ENCODE measurements at places on chromosomes 4 and X. TPM values are rescaled to one million over a fixed set of nuclear protein-coding genes. Genes with fewer than 3 reads are reported as not detected.

DNA sequence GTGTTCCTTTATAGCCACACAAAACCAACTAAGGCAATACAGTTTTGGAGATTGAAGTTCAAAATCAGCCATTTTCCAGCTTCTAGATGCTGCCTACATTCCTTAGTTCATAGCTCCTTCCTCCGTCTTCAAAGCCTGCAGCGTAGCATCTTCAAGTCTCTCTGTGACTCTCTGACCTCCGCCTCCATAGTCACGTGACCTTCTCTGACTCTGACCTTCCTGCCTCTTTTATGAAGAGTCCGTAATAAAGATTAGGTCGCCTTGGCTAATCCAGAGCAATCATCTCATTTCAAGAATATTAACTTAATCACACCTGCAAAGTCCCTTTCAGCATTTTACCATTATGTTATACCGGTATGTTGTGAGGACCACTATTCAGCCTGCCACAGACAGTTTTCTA is 60.4 kb downstream of the ZCCHC12 start:
- DNase-seq: no peak

DNA sequence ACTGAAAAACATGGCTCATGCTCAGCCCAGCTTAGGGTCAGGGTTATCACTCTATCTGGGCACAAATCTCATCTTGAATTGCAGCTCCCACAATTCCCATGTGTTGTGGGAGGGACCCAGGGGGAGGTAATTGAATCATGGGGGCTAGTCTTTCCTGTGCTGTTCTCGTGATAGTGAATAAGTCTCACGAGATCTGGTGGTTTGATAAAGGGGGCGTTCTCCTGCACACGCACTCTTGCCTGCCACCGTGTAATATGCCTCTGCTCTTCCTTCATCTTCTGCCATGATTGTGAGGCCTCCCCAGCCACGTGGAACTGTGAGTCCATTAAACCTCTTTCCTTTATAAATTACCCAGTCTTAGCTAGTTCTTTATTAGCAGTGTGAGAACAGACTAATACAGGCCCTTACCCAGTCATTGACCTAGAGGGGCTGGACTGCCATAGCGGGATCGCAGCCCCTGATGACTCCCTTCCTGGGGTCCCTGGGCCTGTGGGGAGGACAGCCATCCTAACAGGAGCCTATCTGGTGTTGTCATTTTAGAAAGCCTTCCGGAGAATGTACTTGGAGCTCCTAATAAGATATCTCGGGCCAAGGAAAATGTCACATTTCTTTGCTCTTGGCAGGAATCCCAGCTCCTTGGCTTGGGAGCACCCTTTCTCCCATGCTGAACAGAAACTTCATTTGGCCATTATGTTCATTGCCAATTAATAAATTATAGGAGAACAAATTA is 112.6 kb downstream of the PHKA2 start:
- DNase-seq: no peak

GRCh38 chr4:41643331-41643730 is 105.2 kb downstream of the PHOX2B start:
- no peak for DNase-seq

DNA sequence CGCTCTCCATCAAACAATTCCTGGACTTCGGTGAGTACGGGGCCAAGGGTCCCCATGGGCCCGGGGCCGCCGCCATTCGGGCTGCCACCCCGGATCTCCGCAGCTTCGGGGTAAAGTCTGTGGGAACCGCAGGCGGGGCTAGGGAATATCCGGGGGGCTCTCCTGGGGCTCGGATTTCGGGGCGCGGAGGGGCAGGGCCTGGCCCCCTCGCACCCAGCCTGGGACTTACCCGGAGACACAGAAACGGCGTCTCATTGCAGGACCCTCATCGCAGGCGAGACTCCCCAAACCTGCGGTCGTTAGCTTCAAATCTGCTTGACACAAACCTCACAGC is 413 bp downstream of the PDK3 start:
- DNase-seq: no peak

- DNase-seq: no peak
Observed at GRCh38 chrX:20056704-20057103, 60.0 kb downstream of the MAP7D2 start.

Gene SLC10A3
- polyA plus RNA-seq: 10.8 TPM

Gene FAM47A
- polyA plus RNA-seq: not detected

GRCh38 chrX:129116676-129117470 is 406.4 kb downstream of the SMARCA1 start:
- DNase-seq: no peak

DNA sequence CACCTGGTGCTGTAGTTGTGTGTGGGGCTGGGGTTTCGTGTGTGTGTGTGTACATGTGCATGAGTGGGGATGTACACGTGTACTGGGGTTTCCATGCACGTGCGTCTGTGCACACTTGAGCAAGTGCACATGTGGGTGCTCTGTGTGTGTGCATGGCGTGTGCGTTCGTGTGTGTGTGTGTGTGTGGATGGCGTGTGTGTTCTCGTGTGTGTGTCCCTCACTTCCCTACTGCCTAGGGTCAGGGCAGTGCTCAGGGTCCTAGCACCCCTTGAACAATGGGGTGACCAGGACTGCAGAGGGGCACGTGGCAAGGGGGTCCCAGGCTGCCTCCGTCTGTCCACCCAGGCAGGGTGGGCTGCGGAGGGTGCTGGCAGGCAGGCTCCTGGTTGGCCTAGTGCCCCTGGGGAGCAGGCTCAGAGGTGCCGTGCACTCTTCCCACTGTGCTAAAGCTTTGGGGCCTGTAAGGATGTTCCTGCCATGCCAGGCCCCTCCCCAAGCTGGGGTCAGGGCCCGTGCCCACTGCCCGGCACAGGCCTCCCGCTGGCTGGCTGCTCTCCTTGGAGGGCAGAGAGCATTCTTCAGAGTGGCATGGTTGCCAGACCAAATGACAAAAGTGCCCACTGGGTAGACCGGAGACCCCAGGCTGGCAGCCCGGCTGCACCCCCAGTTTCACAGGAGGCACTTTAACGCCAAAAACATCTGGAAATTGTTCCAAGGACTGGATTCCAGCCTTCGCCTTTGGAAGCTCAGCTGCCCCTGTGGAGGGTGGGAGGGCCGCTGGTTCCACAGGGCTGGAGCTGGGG is 29.1 kb downstream of the FGFRL1 start:
- no peak for DNase-seq

- no peak for DNase-seq
Observed at GRCh38 chrX:10549280-10549679, 71.1 kb downstream of the MID1 start.

GRCh38 chr4:15489551-15489950 is 19.9 kb downstream of the CC2D2A start:
- no peak for DNase-seq

DNA sequence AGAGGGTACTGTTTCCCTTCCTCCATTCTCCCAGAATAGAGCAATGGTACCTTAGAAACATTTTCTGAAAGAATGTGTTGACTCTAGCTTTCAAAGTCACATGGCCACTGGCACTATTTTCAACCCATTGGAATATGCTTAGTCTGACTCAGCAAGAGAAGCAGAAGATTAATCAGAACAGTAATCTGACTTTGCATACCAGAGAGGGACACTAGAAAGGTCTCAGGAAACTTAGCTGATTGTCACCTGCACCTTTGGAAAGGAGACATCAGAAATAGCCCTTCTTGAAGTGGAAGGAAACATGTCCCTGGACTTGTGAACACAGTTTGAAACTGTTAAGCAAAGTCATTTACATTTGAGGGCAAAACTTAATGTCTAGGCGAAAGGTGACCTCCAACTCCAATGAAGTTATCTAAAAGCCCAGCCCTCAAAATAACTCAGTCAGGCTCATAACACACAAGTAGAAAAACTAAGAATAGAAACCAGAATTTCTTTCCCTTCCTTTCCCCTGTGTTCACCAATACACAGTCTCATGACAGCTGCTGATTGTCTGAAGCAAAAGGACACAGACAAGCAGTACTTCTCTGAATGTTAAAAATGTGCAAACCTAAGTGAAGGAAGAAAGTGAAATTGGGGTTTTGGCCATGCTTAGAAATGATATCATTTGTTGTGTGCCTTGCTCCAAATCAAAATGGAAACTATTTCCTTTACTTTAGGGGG is 270.8 kb downstream of the GRIA3 start:
- no peak for DNase-seq

GRCh38 chr4:177255359-177255758 is 54.3 kb upstream of the NEIL3 start:
- DNase-seq: no peak

DNA sequence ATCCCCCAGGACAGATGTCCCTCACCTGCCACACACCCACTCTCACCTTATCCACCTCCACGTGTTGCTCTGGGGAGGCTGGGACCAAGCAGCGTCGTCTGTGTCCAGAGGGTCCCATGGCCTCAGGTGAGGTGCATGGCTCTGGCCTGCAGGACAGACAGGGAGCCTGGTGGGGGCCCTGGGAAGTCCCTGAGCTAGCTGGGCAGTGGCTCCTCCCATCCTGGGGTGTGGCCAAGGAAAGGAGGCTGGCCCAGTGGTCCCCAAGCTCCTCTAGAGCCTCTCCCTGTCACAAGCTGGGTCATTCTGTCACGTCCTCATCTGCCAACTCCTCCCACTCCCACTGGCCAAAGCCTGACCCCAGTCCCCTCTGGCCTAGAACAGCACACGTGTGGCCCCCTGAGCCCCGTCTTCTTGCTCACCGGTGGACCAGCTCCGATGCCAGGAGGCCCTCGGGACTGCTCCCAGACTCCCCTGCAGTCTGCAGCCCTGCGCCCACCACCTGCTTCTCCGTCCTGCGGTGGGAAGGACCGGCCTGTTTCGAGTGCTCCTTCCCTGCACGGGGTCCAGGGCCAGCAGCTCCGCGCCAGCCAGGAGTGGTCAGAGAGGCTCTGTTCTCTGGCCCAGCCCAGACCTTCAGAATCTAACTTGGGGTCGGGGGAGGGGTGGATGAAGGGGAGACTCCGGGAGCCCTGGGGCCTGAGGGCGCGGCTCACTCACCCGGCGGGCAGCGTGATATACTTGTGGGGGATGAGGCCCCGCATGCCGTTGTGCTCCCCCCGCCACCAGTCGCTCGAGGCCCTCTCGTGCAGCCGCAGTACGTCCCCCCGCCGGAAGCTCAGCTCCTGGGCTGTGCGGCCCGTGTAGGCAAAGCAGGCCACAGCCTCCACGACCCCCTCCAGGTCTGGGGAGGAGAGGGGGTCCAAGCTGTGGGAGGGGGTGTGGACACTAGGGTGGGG is 4.8 kb downstream of the AVPR2 start:
- DNase-seq: no peak

- DNase-seq: no peak
Observed at GRCh38 chr4:126470862-126471261, 1156.1 kb downstream of the FAT4 start.

- DNase-seq: no peak
Observed at GRCh38 chr4:127622621-127622920, 10.2 kb upstream of the INTU start.

Gene CTAG1A
- polyA plus RNA-seq: not detected

- no peak for DNase-seq
Observed at GRCh38 chr4:169582706-169583105, 29.7 kb downstream of the NEK1 start.

DNA sequence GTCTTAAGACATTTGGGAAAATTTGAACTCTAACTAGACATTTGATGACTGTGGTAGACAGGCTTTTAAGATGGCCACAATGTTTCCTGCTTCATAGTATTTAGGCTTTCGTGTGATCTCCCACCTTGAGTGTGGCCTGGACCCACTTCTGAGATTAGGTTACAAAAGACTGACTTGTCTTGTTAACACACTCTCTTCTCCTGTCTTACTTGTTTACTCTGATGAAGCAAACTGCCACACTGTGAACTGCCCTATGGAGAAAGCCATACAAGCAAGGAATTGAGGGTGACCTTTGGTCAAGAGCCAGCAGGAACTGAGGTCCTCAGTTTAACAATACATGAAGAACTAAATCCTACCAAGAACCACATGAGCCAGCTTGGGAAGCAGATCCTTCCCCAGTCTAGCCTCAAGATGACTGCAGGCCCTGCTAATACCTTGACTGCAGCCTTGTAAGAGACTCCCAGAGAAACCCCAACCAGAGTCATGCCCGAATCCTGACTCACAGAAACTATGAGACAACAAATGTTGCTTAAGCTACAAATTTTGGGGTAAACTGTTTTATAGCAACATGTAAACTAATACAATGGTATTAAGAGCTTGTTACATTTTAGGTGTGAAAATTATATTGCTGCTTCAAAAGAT is 20.3 kb downstream of the UBA6 start:
- DNase-seq: no peak

Data from forelimb muscle (tissue), 1 donor.